Vagina (tissue), 2 donors: ENCODE measurements at places on chromosomes 6 and 20.

DNA sequence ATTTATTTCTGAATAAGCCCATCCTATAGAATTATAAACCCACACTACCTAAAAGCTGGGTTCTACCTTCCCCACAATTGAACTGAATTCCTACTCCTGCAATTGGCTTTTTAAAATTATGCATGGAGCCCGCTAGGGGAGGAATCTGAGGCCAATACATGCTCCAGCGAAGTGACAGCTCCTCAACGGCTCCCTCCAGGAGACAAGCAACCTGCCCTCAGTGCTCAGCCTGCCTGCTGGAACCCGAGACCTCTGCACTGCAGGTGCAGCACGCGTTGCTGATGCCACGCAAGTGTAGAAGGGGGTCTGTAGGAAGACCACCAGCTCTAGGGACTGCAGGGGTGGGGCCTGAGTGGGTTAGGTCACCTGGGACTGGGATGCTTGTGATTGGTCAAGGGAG lies 170.2 kb upstream of the CDYL start:
- DNase-seq, result no peak
- no peak overlapping the region for H3K27ac ChIP-seq
- H3K27me3 ChIP-seq, result no peaks in the 10 kb centered on the region
- no peaks in the 10 kb centered on the region for H3K36me3 ChIP-seq
- no peak overlapping the region for H3K4me3 ChIP-seq

DNA sequence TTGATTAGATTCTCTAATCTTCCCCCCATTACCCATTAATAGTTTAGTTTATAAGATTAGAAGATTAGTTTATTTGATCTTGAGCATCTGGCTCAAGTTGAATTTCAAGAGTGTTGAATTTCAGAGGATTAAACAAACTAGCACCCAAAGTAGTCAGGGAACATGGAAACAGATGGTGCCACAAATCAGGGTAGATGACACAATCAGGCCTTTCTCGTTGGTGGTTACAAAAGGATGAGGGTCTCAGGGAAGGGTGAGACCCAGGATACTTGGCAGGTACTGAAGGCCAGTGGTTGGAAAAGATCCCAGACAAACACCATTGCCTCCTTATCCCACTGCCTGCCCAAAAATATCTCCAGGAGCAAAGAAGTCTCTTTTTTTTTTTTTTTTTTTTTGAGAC lies 29.5 kb upstream of the ADGRF1 start:
- no peak for DNase-seq
- no peaks in the 10 kb centered on the region for H3K36me3 ChIP-seq
- no peak overlapping the region for H3K27ac ChIP-seq
- H3K4me1 ChIP-seq, result peaks cover 16% of the 10 kb centered on the region
- H3K27me3 ChIP-seq, result no peaks in the 10 kb centered on the region

- no peaks in the 10 kb centered on the region for H3K27me3 ChIP-seq
- DNase-seq, result no peak
- no peak overlapping the region for H3K27ac ChIP-seq
- H3K36me3 ChIP-seq, result no peaks in the 10 kb centered on the region
- H3K4me1 ChIP-seq, result no peaks in the 10 kb centered on the region
These were observed 63.9 kb upstream of the PDE10A start for GRCh38 chr6:165726965-165727381.

- H3K4me1 ChIP-seq, result peaks cover 43% of the 10 kb centered on the region
- no peak overlapping the region for H3K4me3 ChIP-seq
- H3K36me3 ChIP-seq, result no peaks in the 10 kb centered on the region
- no peaks in the 10 kb centered on the region for H3K27me3 ChIP-seq
- H3K27ac ChIP-seq, result no peak overlapping the region
These were observed 61.7 kb downstream of the MRPL14 start for GRCh38 chr6:44065443-44066140.

DNA sequence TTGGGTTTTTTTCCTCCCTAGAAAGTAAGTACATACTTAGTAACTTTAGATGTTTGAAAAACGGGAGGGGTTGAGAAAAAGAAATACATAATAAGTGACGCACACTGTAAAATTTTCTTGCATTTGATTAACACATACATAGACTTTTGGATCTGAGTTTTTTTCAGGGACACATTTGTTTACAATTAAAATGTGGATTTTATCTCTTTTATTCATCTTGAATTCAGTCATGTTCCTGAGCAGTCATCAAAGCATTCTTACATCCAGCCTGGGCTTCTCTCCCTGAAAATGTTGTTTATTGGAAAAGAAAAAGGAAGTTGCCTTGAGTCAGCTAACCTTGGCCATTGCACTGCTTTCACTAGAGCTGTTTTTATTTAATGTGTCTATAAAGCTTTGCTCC lies 8.7 kb upstream of the RPP40 start:
- no peak for DNase-seq
- no peak overlapping the region for H3K4me3 ChIP-seq
- H3K4me1 ChIP-seq, result no peaks in the 10 kb centered on the region
- H3K36me3 ChIP-seq, result no peaks in the 10 kb centered on the region

GRCh38 chr6:113442040-113442439 lies 415.1 kb upstream of the MARCKS start:
- no peak overlapping the region for H3K4me3 ChIP-seq
- no peaks in the 10 kb centered on the region for H3K27me3 ChIP-seq
- DNase-seq, result no peak
- H3K36me3 ChIP-seq, result no peaks in the 10 kb centered on the region

DNA sequence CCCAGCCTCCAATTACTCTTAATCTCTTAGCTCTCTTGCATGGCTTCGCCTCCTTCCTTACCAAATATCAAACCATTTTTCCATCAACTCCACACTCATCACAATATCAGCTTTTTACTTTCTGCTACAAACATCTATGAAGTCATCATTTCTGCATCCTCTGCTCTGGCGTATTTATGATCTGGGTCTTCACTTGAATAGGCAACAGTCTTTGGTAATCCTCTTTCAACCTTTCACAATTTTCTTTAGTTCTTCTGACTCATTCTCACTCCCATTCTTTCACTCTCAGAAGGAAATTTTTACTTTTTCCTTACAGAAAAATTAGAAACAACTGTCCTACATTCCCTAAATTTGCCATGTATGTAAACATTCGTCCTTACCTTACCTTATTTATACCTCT lies 522.4 kb downstream of the HDGFL1 start:
- no peaks in the 10 kb centered on the region for H3K4me1 ChIP-seq
- H3K27ac ChIP-seq, result no peak overlapping the region
- H3K27me3 ChIP-seq, result no peaks in the 10 kb centered on the region
- no peak overlapping the region for H3K4me3 ChIP-seq
- no peak for DNase-seq

- peaks cover 22% of the 10 kb centered on the region for H3K4me1 ChIP-seq
- H3K27me3 ChIP-seq, result no peaks in the 10 kb centered on the region
- H3K4me3 ChIP-seq, result no peak overlapping the region
- H3K36me3 ChIP-seq, result no peaks in the 10 kb centered on the region
These were observed 8.3 kb downstream of the HSPA12B start for GRCh38 chr20:3740615-3741301.

GRCh38 chr6:34414999-34415858 lies 10.6 kb downstream of the RPS10 start:
- no peak overlapping the region for H3K4me3 ChIP-seq
- no peaks in the 10 kb centered on the region for H3K36me3 ChIP-seq
- no peaks in the 10 kb centered on the region for H3K27me3 ChIP-seq
- DNase-seq, result no peak
- peaks cover 12% of the 10 kb centered on the region for H3K4me1 ChIP-seq
- H3K27ac ChIP-seq, result peak overlapping the region; percentile 83

- H3K27ac ChIP-seq, result no peak overlapping the region
- no peaks in the 10 kb centered on the region for H3K27me3 ChIP-seq
- no peaks in the 10 kb centered on the region for H3K36me3 ChIP-seq
- H3K4me1 ChIP-seq, result peaks cover 37% of the 10 kb centered on the region
- no peak for DNase-seq
- H3K4me3 ChIP-seq, result no peak overlapping the region
These were observed 409.3 kb upstream of the SULF2 start for GRCh38 chr20:48194583-48194982.

DNA sequence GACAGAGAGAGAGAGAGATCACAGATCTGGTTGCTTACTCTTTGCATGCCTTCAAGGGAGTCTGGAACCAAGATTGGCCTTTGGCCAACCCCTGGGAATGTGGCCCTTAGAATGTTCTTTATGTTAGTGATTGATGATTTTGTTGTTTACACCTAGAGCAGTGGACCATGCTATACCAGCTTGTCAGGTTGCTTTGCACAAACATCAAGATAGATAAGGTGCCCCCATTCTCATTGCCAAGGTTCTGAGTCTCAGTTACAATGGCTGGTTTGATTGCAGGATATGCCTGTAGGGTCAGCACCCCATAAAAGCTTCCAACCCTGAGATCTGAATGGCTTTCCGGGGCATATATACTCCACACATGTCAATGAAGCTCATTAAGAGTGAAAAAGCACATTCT lies 53.5 kb upstream of the SLC2A12 start:
- H3K27ac ChIP-seq, result no peak overlapping the region
- DNase-seq, result no peak
- no peaks in the 10 kb centered on the region for H3K4me1 ChIP-seq
- no peaks in the 10 kb centered on the region for H3K36me3 ChIP-seq
- no peak overlapping the region for H3K4me3 ChIP-seq

GRCh38 chr6:2852921-2853322 lies 11.3 kb upstream of the SERPINB1 start:
- H3K36me3 ChIP-seq, result no peaks in the 10 kb centered on the region
- no peak for DNase-seq
- H3K4me1 ChIP-seq, result peaks cover 37% of the 10 kb centered on the region
- no peak overlapping the region for H3K27ac ChIP-seq
- no peak overlapping the region for H3K4me3 ChIP-seq

DNA sequence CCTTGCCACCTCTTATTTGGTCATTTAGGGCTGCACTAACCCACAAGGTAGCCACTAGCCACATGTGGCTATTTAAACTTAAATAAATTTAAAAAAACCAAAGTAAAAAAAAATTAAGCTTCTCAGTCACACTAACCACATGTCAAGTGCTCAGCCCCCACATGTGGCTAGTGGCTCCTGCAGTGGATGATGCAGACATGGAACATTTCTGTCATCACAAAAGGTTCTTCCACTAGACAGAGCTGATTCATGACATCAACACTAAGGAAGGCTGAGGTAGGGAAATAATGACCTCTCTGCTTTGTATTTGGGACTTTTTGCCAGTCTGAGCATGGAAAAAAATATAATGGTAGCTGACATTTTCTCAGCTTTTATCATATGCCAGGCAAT lies 173.0 kb upstream of the FERMT1 start:
- no peak for DNase-seq
- H3K36me3 ChIP-seq, result no peaks in the 10 kb centered on the region
- H3K27ac ChIP-seq, result no peak overlapping the region
- H3K27me3 ChIP-seq, result no peaks in the 10 kb centered on the region

GRCh38 chr6:110095101-110095500 lies 84.4 kb downstream of the WASF1 start:
- H3K4me3 ChIP-seq, result no peak overlapping the region

- H3K27ac ChIP-seq, result no peak overlapping the region
- H3K36me3 ChIP-seq, result no peaks in the 10 kb centered on the region
- no peak overlapping the region for H3K4me3 ChIP-seq
- no peaks in the 10 kb centered on the region for H3K4me1 ChIP-seq
These were observed 53.0 kb downstream of the ALDH8A1 start for GRCh38 chr6:134896910-134897309.

DNA sequence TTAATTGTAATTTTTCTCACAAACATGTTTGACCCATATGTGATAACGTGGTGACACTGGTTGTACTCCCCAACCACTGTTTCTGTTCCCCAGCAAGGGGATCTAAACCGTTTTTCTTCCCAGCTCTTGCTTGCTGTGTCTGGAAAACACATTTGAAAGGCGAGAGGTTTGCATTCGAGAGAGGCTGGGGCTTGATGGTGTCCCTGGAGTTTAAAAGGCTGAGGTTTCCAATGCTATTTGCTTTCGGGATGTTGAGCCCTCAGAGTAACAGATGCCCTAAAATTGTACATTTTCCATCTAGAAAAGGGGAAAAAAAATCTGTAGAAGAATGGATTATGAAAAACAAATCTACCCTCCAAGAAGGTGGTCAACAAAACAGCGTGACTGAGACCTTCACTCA lies 35.4 kb downstream of the AKAP12 start:
- H3K27ac ChIP-seq, result no peak overlapping the region
- H3K27me3 ChIP-seq, result no peaks in the 10 kb centered on the region

GRCh38 chr20:49394264-49394663 lies 88.2 kb downstream of the KCNB1 start:
- DNase-seq, result no peak
- peak overlapping the region; percentile 30 for H3K27ac ChIP-seq
- H3K4me1 ChIP-seq, result peaks cover 15% of the 10 kb centered on the region
- no peaks in the 10 kb centered on the region for H3K27me3 ChIP-seq
